Neural crest cell (in vitro differentiated cells): ENCODE measurements at places on chromosomes 1 and 21. TPM values are rescaled to one million over a fixed set of nuclear protein-coding genes. Genes with fewer than 3 reads are reported as not detected.

DNA sequence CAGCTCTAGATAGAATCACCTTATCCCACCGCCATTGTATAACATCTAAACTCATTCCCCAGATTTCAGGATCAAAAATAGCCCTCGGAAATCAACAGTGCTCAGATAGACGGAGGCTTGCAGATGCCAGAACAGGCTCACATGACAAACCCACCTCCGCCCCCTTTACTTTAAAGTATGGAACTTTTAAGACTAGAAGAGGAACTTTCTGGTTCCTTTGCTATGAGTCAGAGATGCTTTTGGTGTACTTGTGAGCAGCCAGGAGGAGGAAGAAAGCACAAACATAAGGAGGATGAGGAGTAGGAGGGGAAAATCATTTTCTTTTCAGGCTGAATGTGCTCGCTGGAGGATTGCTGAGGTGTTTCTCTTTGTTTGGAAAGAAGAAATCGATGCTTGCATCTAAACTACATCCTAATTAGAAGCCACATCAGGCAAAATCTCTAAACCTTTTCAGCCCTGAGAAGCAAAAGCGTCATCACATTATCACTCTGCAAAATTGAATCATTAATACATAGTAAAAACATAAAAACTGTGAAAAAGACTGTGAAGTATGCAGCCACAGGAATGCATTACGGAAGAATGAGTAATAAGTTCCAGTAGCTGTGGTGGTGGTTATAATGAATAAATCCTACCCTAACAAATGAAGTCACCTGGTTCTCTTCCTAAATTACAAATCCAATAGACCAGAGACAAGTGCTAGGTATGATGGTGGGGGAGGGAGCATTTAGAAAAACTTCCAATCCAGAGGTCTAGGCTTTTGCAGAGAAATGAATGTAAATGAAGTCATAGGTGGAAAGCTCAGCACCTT, 251.3 kb downstream of the KCNH1 start:
- peaks cover 4% of the 10 kb centered on the region for H3K36me3 ChIP-seq
- H3K4me3 ChIP-seq: no peak overlapping the region
- peaks cover 12% of the 10 kb centered on the region for H3K27me3 ChIP-seq
- H3K27ac ChIP-seq: no peak overlapping the region
- DNase-seq: no peak

DNA sequence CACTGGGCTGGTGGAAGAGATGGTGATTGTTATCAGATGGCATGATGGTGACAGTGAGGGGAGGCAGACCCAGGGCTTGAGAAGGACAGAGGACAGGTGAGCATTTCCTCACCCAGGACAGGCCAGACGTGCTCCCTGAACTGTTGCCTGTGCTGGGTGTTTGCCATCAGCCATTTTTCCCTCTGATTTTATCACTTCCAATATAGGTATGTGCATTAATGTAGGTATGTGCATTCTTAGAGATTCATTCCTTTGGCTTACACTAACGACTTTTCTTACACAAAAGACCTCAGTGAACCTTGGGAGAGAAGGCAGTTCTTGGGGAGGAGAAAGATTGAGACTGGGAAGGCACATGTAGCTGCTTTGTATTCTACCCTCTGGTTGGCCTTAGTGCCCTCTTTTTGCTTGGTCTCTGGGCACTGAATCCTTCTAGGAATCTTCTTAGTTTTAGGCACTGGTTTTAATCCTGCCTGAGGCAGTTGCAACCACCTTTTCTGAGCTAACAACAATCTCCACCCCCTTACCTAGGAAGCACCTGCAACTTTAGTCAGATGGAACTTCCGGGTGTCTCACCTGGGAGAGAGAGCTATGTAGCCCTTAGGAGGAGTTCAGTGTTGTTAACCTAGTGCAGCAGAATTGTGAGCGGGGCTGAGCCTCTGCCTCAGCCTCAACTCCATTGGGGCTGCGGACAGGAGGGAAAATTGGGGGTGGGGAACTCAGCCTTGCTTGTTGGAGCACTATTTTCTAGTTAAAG, 30.9 kb downstream of the C1orf116 start:
- no peak overlapping the region for H3K4me3 ChIP-seq
- no peaks in the 10 kb centered on the region for H3K36me3 ChIP-seq
- no peaks in the 10 kb centered on the region for H3K4me1 ChIP-seq
- DNase-seq: no peak

The FDPS gene
- total RNA-seq: 665 and 693 TPM in 2 replicates

The COL6A2 gene
- 17.8 and 18.5 TPM in 2 replicates for total RNA-seq

The CLCA1 gene
- not detected in 2 replicates for total RNA-seq

The AADACL4 gene
- not detected in 2 replicates for total RNA-seq

DNA sequence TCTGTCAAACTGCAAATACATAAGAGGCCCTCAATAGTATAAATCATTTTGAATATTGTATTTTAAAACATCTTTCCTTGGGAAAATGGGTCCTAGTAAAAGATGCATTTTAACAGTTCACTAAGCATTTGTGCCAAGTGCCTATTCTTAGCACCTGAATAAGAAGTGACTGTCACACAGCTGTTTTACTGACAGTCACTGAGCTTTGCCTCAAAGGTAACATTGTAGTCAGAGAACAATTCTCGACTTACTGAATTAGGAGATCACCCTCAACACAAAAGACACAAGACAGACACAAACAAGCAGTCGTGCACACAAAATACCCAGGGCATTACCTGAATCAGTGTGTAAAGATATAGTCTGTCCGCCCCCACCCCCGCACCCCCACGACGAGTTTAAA, 408 bp downstream of the ESRRG start:
- H3K36me3 ChIP-seq: no peaks in the 10 kb centered on the region
- peaks cover 79% of the 10 kb centered on the region for H3K27me3 ChIP-seq
- H3K4me1 ChIP-seq: peaks cover 18% of the 10 kb centered on the region
- no peak for DNase-seq

GRCh38 chr21:46157396-46157986, 2.1 kb upstream of the FTCD start:
- no peak overlapping the region for H3K4me3 ChIP-seq
- peaks cover 12% of the 10 kb centered on the region for H3K4me1 ChIP-seq
- no peaks in the 10 kb centered on the region for H3K27me3 ChIP-seq
- DNase-seq: no peak

- no peaks in the 10 kb centered on the region for H3K4me1 ChIP-seq
- no peaks in the 10 kb centered on the region for H3K36me3 ChIP-seq
- no peak overlapping the region for H3K27ac ChIP-seq
- no peaks in the 10 kb centered on the region for H3K27me3 ChIP-seq
- DNase-seq: no peak
Observed at GRCh38 chr1:209038735-209039134, 544.8 kb upstream of the CAMK1G start.
